ENCODE measurements at places on chromosomes 2 and 18. TPM values are rescaled to one million over a fixed set of nuclear protein-coding genes. Genes with fewer than 3 reads are reported as not detected.

- no peaks in the 10 kb centered on the region for H3K36me3 ChIP-seq
- H3K27ac ChIP-seq, result no peak overlapping the region
Measured at GRCh38 chr2:40197121-40197520, 254.8 kb downstream of the SLC8A1 start.

GRCh38 chr2:155830817-155831579 is 501.5 kb downstream of the NR4A2 start:
- H3K4me1 ChIP-seq, result no peaks in the 10 kb centered on the region
- H3K27me3 ChIP-seq, result no peaks in the 10 kb centered on the region
- H3K27ac ChIP-seq, result no peak overlapping the region

GRCh38 chr2:174233771-174234275 is 14.5 kb downstream of the OLA1 start:
- no peak for DNase-seq
- peaks cover 8% of the 10 kb centered on the region for H3K4me1 ChIP-seq
- H3K27me3 ChIP-seq, result no peaks in the 10 kb centered on the region
- H3K4me3 ChIP-seq, result no peak overlapping the region

DNA sequence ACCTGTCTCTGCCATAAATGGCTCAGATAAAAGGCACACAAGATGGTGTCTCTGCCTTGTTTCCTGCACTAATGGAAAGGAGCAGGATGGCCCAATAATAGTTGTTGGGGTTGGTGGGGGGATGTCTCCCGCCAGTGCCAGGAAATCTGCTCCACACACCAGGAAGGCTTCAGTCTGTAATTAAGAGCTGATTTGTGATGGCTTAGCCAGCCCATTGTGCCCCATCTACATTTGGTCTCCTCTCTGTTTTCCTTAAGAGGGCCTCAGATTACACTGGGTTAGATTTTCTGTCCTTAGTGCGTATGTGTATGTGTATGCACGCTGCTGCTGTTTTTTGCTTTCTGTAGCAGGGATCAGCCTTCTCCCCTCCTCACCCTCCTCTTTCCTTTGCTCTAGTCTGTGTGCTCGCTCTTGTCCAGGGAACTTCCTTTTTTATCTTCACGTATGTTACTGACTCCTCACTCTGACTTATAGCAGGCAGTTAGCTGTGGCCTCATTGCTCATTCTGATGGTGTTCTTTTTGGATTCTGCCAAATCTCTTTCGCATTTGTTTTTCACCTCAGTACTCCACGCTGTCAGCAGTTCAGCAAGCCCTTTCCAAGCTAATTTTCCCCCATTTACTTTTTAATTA is 33.4 kb upstream of the MGAT5 start:
- H3K27me3 ChIP-seq, result no peaks in the 10 kb centered on the region
- DNase-seq, result no peak
- H3K4me3 ChIP-seq, result no peak overlapping the region
- H3K36me3 ChIP-seq, result peaks cover 2% of the 10 kb centered on the region
- peaks cover 50% of the 10 kb centered on the region for H3K4me1 ChIP-seq

- H3K27me3 ChIP-seq, result no peaks in the 10 kb centered on the region
- H3K27ac ChIP-seq, result no peak overlapping the region
Measured at GRCh38 chr2:6073191-6074088, 381.3 kb downstream of the SOX11 start.

DNA sequence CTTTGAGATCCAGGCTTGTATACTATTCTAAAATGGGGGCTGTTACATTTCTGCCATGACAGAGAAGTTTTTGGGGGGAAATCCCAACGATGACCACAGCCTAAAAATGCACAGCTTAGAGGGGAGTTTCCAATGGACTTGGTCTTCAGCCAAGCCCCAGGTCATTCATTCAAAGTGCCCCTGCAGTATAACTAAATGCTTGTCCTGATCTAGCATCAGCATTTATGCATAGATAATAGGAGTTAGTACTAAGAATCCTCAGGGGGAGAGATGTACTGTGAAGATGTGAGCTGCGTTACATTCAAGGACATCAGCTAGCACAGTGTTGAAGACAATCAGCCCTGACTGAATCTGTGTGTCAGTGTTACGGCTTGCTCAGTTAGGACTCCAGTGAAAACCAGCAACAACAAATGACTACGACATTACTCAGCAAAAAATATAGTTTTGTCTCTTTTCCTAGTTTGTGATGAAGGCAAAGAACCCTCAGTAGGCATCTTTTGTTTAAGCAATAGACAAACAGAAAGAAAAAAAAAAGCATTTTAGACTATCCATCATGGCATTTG is 160.9 kb downstream of the ZEB2 start:
- H3K27me3 ChIP-seq, result no peaks in the 10 kb centered on the region
- peaks cover 20% of the 10 kb centered on the region for H3K4me1 ChIP-seq
- peak overlapping the region; percentile 14 for H3K27ac ChIP-seq
- no peak overlapping the region for H3K4me3 ChIP-seq

GRCh38 chr2:28522481-28522880 is 26.6 kb downstream of the PLB1 start:
- peaks cover 10% of the 10 kb centered on the region for H3K4me1 ChIP-seq
- no peak overlapping the region for H3K4me3 ChIP-seq
- H3K36me3 ChIP-seq, result no peaks in the 10 kb centered on the region
- peaks cover 66% of the 10 kb centered on the region for H3K27me3 ChIP-seq
- no peak overlapping the region for H3K27ac ChIP-seq
- no peak for DNase-seq

DNA sequence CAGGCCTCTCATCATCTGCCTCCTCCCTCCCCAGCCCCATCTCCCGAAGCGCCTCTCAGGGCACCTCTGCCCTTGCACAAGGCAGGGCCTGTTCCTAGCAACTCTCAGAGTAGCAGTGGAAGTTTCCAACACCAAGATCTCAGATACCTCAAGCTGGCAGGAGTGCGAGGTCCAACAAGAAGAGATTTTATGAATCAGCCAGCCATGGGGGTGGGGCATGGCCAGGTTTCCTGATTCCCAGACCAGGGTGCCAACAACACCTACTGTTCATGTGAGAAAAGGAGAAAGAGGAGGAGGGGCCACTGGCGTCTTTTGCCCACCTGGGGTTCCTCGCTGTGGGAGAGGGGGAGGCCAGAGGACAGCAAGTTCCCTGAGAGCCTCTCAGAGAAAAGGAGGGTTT is 6.6 kb upstream of the STEAP3 start:
- no peak overlapping the region for H3K27ac ChIP-seq
- no peaks in the 10 kb centered on the region for H3K4me1 ChIP-seq
- no peak for DNase-seq
- no peak overlapping the region for H3K4me3 ChIP-seq
- H3K36me3 ChIP-seq, result no peaks in the 10 kb centered on the region

GRCh38 chr2:176826356-176826755 is 386.2 kb upstream of the HNRNPA3 start:
- H3K4me3 ChIP-seq, result peak overlapping the region; percentile 56
- peak overlapping the region; percentile 95 for H3K27ac ChIP-seq
- H3K36me3 ChIP-seq, result peaks cover 15% of the 10 kb centered on the region
- peaks cover 69% of the 10 kb centered on the region for H3K4me1 ChIP-seq
- peak; percentile 61 for DNase-seq

DNA sequence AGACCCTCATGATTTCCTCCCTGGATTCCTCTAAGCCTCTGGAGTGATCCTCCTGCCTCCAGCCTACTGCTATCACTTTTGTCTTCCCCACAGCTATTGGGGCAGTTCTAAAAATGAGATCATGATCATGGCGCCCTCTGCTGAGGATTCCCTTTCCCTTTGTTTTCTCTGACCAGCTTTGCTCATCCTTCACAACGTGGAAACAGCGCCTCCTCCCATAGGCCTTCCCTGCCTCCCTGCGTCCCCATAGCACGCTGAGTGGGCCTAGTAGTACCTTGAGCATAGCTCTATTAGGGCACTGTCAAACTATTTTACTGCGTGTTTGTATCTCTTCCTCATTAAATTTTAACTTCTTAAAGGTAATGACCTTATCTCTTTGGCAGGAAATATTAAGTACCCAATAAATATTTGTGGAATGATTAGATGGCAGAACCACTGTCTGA is 207.0 kb upstream of the FANCL start:
- H3K4me1 ChIP-seq, result peaks cover 3% of the 10 kb centered on the region
- H3K27ac ChIP-seq, result no peak overlapping the region
- no peaks in the 10 kb centered on the region for H3K36me3 ChIP-seq
- peak; percentile 58 for DNase-seq
- peaks cover 13% of the 10 kb centered on the region for H3K27me3 ChIP-seq
- H3K4me3 ChIP-seq, result no peak overlapping the region

- H3K27ac ChIP-seq, result no peak overlapping the region
- no peaks in the 10 kb centered on the region for H3K36me3 ChIP-seq
- H3K4me3 ChIP-seq, result no peak overlapping the region
- no peak for DNase-seq
- no peaks in the 10 kb centered on the region for H3K4me1 ChIP-seq
- H3K27me3 ChIP-seq, result no peaks in the 10 kb centered on the region
Measured at GRCh38 chr2:139380051-139380450, 599.9 kb upstream of the NXPH2 start.

DNA sequence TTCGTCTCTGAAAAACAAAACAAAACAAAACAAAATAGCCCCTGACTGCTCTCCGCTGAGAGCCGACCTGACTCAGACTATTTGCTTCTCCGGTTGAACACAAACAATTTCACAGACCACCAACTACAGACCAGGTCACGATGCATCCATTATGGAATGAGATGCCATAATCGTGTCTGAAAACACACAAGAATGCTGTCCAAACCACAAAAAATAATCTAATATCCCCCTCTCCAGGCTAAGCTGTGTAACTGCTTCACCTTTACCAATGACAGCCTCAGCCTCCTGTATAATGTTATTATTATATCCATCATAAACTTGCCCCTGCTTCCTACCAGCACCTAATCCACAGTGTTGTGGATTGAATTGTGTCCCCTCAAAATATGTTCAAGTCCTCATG is 114.7 kb downstream of the DNAH6 start:
- DNase-seq, result no peak
- no peak overlapping the region for H3K4me3 ChIP-seq
- no peak overlapping the region for H3K27ac ChIP-seq
- H3K27me3 ChIP-seq, result no peaks in the 10 kb centered on the region

GRCh38 chr2:60532421-60532820 is 21.0 kb downstream of the BCL11A start:
- H3K27ac ChIP-seq, result no peak overlapping the region
- no peaks in the 10 kb centered on the region for H3K36me3 ChIP-seq
- H3K4me1 ChIP-seq, result no peaks in the 10 kb centered on the region
- H3K4me3 ChIP-seq, result no peak overlapping the region

- no peak overlapping the region for H3K27ac ChIP-seq
- H3K27me3 ChIP-seq, result peaks cover 11% of the 10 kb centered on the region
- H3K36me3 ChIP-seq, result no peaks in the 10 kb centered on the region
- no peak overlapping the region for H3K4me3 ChIP-seq
Measured at GRCh38 chr2:38514603-38515154, 88.0 kb downstream of the HNRNPLL start.

DNA sequence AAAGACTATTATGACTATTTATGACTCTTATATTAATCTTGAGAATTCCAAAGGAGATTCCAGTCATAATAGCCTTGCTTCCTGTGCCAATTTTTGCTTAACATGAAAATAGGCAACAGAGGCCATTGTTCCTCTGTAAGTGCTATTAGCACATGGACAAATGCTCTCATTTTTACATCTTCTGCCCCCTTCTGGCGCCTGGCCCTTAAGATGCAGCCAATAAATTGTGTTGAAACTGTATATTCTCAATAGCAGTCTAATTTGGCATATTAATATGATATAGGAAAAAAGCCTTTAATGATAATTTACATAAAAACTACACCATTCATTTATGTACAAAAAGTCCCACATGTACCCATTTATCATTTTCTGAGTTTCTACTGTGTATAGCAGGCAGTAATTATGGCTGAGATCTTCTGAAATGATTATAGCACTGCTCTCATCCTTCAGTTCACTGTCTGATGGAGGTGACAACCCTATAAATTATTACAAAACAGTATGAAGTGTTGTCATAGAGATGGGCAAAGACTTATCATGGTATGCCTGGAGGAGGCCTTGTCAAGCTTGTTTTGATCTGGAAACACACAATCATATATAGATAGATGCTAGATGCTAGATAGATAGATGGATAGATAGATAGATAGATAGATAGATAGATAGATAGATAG is 613.3 kb downstream of the TSN start:
- H3K27me3 ChIP-seq, result no peaks in the 10 kb centered on the region

GRCh38 chr2:149679286-149679685 is 91.7 kb upstream of the MMADHC start:
- no peak overlapping the region for H3K27ac ChIP-seq
- no peak overlapping the region for H3K4me3 ChIP-seq
- no peaks in the 10 kb centered on the region for H3K36me3 ChIP-seq
- H3K4me1 ChIP-seq, result no peaks in the 10 kb centered on the region
- no peak for DNase-seq

- no peaks in the 10 kb centered on the region for H3K27me3 ChIP-seq
- H3K4me3 ChIP-seq, result peak overlapping the region; percentile 82
- peak overlapping the region; percentile 98 for H3K27ac ChIP-seq
- peak; percentile 87 for DNase-seq
Measured at GRCh38 chr2:7430869-7431641, 513.8 kb downstream of the RNF144A start.

DNA sequence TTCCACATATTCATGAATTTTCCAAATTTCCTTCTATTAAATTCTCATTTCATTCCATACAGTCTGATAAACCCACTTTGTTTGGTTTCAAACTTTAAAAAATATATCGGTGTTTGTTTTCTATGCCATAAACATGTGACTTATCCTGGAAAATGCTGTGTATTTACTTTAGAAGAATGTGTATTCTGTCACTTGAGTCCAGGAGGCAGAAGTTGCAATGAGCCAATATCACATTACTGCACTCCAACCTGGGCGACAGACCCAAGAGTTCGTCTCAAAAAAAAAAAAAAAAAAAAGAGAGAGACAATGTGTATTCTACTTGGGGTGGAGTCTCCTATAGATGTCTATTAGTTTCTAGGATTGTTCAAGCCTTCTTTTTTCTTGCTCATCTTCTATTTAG is 31.8 kb downstream of the MBD5 start:
- H3K4me1 ChIP-seq, result peaks cover 22% of the 10 kb centered on the region
- H3K36me3 ChIP-seq, result peaks cover 12% of the 10 kb centered on the region
- DNase-seq, result no peak
- no peak overlapping the region for H3K27ac ChIP-seq

GRCh38 chr2:226701052-226701451 is 98.6 kb downstream of the IRS1 start:
- peaks cover 5% of the 10 kb centered on the region for H3K4me1 ChIP-seq
- no peaks in the 10 kb centered on the region for H3K36me3 ChIP-seq
- peaks cover 12% of the 10 kb centered on the region for H3K27me3 ChIP-seq
- H3K27ac ChIP-seq, result no peak overlapping the region
- DNase-seq, result no peak

DNA sequence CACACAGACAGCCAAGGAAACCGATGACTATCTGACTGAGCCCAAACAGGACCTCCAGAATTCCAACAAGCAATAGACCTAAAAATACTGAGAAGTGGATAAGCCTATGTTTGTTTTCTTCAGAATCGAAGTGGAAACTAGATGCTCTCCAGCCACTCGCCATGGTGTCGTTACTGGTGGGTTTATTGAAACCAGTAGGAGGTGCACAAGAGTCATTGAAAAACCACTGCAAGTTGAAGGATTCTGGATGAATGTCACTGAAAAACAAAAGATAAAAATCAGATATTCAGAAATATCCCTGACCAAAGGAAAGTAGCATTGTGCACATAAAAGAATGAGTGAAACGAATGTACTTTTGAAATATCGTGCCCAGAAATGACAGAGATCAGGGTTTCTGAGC is 15.3 kb downstream of the TM4SF20 start:
- DNase-seq, result no peak
- H3K4me1 ChIP-seq, result no peaks in the 10 kb centered on the region
- H3K27ac ChIP-seq, result no peak overlapping the region
- peaks cover 9% of the 10 kb centered on the region for H3K36me3 ChIP-seq
- no peak overlapping the region for H3K4me3 ChIP-seq

Gene HAUS1
- 59.2 TPM for total RNA-seq

Gene DES
- total RNA-seq, result not detected

Gene CD8B
- total RNA-seq, result 296 TPM

Gene IL1RL1
- 0.41 TPM for total RNA-seq

Gene CEBPZ
- total RNA-seq, result 52.2 TPM

Gene SP5
- total RNA-seq, result not detected

Gene C2orf76
- 6.2 TPM for total RNA-seq

All from activated CD8-positive, alpha-beta memory T cell treated with anti-CD3 and anti-CD28 coated beads, Interleukin-2, amount 10 ng/mL, durations not matched to agents 7 days and 5 days (primary cell).